Type B pancreatic cell (in vitro differentiated cells): ENCODE measurements at places on chromosomes 3 and 15.

DNA sequence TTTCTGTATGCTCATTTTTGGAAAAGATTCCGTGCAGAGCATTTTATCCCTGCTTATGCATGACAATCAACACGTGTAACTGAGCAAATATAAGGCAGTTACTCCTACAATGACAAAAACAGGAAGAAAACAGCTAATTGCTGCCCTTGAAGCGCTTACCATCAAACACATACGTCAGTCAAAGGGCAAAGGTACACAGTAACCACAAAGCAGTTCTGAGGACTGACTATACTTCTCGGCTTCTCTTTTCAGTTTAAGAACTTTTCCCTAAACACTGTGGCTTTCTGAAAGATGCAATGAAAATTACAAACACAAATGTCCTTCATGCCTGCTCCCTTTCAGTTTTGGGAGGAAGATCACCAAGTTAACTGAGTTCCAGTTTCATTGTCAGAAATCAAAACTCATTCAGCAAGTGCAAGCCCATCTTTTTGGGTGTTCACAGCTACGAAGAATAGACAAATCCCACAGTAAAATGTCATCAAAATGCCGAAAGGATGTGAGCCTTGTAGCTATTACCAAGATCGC, 602.8 kb downstream of the FOXP1 start:
- H3K27me3 ChIP-seq, result no peaks in the 10 kb centered on the region
- peak overlapping the region; percentile 100 for H3K27ac ChIP-seq
- DNase-seq, result no peak
- H3K36me3 ChIP-seq, result peaks cover 52% of the 10 kb centered on the region
- H3K4me3 ChIP-seq, result no peak overlapping the region

GRCh38 chr3:178749471-178749870, 213.2 kb downstream of the KCNMB2 start:
- no peak overlapping the region for H3K4me3 ChIP-seq
- no peak overlapping the region for H3K27ac ChIP-seq
- no peaks in the 10 kb centered on the region for H3K27me3 ChIP-seq
- DNase-seq, result no peak

DNA sequence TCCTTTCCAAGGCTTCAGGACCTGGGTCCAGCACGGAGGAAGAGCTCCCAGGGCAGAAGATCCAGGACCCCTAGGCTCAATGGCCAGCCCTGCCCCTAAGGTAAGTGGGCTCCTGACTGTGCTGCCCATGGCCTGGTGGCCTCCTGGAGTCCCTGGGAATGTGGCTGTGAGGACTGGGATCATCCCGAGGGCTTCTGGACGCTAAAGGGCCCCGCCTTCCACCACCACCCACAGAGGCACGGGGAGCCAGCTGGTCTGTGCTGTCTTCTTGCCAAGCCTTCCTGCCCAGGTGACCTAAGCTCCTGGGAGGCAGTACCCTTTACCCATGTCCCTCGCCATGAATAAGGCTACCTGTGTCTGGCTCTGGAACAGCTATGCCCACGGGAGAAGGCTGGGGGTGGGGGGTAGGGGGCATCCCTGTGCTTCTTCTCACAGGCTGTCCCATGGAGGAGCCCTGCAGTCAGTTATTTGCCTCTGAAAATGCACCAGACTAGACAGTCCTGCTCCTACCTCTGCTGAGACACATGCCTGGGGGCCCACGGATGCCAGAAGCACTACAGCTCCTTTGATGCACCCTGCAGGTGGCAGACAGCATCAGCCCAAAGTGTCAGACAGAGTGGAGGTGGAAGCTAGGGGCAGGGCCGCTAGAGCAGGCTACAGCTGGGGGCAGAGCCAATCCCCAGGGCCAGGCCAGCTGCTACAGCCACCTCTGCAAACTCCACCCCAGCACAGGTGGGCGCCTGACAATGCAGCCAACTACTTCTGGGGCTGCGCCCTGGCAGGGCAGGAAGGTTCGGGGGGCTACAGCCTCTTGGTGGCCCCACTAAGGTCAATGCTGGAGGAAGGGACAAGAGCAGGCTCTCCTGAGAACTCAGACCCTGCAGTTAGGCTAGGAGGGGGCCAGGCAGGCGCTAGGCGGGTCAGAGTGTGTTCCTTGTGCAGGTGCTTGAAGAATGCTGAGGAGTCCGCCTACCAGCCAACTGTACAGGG, 90.9 kb downstream of the SEC22A start:
- no peak overlapping the region for H3K27ac ChIP-seq
- H3K4me3 ChIP-seq, result no peak overlapping the region
- H3K36me3 ChIP-seq, result no peaks in the 10 kb centered on the region
- no peaks in the 10 kb centered on the region for H3K27me3 ChIP-seq

DNA sequence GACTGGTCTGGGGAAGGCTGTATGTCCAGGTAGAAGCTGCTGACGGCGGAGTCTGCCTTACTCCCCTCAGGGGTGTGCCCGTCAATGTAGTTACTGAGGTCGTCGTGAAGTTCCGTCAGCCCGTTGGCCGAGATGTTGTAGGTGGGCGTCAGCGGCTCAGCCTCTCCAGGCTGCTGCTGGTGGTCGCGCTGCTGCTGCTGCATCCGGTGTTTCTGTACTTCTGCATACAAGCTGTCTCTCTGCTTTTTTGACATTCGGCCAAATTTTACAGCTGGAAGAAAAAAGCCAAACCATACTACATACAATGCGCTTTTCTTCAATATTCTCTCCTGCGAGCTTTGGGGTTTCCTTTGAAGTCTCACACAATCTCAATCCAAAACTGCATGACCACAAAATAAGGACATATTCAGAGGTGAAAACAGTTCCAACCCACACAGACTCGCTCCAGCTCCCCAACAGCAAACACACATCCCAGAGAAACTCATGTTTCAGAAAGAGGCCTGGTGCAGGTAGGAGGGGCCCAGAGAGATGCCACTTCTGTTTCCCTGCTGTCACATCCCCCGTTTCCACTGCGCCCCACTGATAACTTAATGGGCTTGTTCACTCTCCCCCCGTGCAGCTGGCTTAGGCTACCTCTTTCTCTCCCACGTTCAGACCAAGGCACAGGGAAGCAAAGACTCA, 32.5 kb upstream of the ICE2 start:
- no peaks in the 10 kb centered on the region for H3K36me3 ChIP-seq
- peaks cover 3% of the 10 kb centered on the region for H3K4me1 ChIP-seq
- no peaks in the 10 kb centered on the region for H3K27me3 ChIP-seq
- no peak overlapping the region for H3K4me3 ChIP-seq
- no peak for DNase-seq
